ENCODE measurements at places on chromosomes 5 and 9.

DNA sequence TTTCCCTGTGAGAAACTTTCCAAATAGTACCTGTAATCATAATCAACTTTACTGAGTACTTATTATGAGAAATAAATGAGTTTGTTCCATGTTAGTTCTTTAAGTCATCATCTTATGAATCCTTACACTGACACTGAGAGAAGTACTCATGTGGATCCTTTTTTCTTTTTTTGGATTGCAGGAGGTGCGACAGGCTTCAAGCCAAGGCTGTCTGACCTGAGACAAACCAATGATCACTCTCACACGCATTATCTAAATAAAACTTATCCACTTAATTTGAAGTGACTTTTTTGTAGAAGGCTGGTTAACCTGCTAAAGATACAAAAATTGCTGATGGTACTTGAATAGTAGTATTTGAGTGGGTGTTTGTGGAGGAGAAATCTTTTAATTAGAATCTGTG is 39.5 kb downstream of the JAKMIP2 start:
- no peak for DNase-seq

GRCh38 chr9:76572151-76572550 is 113.2 kb downstream of the GCNT1 start:
- DNase-seq, result no peak

DNA sequence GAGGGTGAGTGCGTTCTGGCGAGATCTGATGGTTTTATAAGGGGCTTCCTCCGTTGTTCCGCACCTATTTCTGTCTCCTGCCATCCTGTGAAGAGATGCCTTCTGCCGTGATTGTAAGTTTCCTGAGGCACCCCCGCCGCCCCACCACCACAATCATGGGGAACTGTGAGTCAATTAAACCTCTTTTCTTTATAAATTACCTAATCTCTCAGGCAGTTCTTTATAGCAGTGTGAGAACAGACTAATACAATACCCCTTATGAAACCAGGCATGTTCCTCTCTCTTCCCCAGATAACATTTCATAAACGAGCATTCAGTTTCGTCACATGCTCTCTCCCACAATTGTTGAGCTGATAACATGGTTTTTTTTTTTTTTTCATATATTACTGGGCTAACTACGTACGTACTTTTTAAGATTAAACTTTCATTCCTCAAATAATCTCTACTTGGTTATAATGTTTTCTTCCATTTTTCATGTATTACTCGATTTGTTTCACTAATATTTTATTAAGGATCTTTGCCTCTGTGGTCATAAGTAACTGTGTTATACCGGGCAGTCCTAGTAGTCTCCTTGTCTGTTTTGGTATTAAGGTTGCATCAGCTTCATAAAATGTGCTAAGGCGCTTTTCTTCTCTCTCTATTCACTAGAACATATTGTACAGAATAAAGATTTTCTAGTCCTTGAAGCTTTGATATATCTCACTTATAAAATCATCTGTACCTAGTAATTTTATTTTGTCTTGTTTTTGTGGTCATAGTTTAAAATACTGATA is 64.9 kb upstream of the MVB12B start:
- DNase-seq, result no peak

- DNase-seq, result no peak
Measured at GRCh38 chr9:75591972-75592371, 298.5 kb upstream of the PCSK5 start.

GRCh38 chr5:38202741-38203140 is 55.6 kb upstream of the EGFLAM start:
- DNase-seq, result no peak

- no peak for DNase-seq
Measured at GRCh38 chr5:35794684-35795375, 61.9 kb upstream of the IL7R start.

DNA sequence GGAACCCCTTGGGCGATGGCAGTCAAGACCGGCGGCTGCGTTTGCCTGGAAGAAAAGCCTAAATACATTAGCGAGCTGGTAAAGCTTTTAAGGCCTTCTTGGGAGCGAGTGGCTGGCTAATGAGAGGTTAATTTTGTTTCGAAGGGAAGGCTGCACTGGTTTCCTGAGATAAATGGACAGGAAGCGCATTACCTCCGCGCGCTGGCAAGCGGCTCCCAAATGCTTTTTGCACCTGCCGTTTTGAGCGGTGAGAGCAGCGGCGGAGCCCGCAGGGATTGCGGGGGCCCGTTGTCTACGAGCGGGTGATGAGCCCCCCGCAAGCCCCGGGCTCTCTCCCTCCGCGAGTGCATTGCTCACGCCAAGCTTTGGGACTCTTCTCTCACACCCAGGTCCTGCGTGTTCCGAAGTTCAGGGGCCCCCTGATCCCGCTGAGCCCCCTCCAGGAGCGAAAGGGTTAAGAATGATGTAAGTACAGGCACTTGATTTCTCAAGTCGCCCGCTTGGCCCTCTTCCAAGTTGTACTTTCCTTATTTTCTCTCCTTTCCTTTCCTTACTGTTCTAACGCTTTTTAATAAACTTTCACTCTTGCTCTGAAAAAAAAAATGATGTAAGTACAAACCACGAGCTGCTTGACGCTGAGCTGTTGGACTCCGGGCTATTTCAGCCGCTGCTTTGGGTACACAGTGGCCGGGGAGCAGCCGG is 3.1 kb upstream of the RGMB start:
- no peak for DNase-seq

DNA sequence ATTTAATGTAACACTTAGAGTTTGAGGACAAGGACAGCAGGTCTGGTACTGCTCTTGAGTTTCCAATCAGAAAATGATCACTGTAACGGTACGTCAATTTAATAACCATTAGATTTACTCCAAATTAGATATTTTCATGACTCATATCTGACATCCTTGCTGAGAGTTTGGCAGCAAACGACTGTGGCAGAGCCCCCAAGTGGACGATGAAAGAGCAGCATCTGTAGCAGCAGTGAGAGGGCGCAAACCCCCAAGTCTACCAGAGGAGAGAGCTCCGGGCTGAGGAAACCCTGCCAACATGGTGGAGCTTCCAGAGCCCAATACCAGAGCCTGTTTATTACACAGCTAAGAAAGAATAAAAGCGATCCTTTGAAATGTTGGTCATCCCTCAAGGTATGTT is 73.2 kb upstream of the EPB41L4A start:
- no peak for DNase-seq

DNA sequence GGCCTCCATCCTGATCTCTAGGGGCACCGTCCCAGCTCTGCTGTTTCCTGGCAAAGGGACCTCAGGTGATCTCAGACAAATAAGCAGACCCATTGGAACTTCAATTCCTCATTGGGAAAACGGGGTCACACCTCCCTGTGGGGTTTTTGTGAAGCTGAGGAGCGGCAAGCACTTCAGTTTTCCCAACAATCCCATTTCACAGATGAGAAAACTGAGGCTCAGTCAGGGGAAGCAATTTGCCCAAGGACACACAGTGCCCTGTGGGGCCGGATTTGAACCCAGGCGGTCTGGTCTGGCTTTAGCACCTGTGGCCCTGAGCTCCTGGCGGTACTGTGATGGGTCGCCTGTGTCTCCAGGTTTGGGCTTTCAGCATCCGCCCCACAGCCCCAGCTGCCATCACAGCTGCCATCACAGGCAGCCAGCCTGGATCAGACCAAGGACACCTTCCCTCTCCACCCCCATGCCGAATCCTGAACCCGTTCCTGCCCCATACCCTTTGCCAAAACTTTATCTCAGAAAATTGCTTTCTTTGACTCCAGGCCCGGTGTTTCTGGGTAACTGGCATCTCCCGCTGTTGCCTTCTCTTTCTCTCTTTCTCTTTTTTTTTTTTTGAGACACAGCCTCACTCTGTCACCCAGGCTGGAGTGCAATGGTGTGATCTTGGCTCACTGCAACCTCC is 26.4 kb downstream of the NCS1 start:
- DNase-seq, result no peak

GRCh38 chr9:110291921-110292557 is 35.7 kb upstream of the TXN start:
- DNase-seq, result no peak

GRCh38 chr5:35902046-35902672 is 36.3 kb downstream of the CAPSL start:
- no peak for DNase-seq

DNA sequence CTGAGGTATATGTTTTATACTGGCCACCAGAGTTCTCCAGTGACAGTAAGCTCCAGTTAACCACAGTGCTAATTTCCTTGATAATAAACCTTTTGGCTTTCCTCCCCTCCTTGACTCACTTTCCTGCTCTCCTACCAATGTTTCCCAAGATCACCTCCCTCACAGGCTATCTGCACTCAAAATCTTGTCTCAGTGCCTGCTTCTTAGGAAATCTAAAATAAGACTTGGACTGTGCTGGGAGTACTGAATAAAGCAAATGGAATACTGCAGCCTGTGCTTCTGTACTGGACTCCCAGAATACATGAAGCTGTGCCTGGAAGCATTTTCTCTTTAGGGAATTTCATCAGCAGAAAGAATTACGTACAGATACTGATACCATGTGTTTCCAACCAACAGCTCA is 1.7 kb upstream of the DCP2 start:
- no peak for DNase-seq

DNA sequence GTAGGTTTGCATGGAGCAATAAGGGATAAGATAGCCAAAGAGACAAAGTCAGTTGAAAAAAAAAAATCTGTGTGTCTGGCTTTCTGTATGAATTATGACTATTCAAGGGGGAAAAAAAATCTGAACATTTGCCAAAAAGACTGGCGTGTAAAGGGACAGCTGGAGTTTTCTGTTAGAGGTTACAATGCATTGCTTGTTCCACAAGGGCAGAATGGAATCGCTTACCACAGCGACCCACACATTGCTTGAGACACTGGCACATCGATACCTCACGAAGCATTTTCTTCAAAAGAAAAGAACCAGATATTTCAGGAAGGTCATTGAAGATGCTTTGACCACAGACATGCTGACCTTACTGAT is 327.8 kb downstream of the TMEM167A start:
- DNase-seq, result no peak

DNA sequence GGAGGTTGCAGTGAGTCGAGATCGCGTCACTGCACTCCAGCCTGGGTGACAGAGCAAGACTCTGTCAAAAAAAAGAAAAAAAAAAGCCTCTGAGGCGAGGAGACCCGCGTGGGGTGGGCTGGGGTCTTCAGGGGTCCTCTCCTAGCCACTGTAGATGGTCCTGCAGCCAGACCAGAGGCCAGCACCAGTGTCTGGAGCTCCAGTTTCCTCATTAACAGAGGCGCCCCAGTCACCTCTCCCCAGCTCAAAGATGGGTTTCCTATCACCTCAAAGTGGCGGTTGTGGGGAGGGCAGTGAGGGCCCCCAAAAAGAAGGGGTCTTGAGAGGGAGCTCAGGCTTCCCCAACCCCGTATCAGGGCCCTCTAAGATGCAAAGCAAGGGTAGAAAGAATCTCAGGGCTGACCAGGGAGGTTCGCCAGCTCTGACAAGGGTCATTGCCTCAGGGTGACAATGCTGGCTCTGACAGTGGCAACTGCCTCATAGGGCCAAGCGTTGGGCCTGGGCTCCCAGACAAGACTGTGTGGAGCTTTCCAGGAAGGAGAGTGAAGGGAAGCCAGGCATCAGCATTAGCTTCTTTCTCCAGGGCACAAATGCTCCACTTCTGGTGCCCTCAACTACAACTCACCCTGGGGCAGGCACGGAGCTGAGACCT is 15.0 kb downstream of the STK10 start:
- DNase-seq, result no peak

GRCh38 chr9:121785673-121786542 is 134.5 kb downstream of the DAB2IP start:
- DNase-seq, result no peak

DNA sequence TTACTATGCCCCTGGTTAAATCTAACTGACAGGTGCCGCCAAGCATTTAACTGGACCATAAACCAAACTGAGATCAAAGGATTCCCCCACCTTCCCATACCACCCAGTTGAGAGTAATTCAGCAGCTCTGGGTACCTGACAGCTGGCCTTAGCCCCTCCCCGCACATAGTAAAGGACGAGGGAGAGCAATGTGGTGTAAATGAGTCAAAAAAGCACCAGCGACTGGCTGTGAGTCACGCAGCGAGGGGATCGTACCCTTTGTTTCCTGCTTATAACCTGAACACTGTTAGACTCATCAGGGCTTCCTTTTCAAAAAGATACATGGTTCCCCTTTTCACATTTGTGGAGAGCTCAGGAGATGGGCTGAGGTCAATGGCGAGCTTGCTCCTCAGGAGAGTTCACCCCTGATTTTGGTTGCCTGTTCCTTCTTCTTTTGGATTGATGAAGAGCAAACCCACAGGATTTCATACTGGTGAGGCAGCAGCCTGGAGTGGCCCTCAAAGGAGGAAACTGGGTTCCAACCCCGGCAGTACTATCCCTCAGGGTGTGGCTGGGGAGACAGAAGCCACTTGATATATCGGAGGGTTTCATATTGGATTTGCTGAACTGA is 71.5 kb downstream of the ANKRD33B start:
- peak; percentile 94 for DNase-seq

DNA sequence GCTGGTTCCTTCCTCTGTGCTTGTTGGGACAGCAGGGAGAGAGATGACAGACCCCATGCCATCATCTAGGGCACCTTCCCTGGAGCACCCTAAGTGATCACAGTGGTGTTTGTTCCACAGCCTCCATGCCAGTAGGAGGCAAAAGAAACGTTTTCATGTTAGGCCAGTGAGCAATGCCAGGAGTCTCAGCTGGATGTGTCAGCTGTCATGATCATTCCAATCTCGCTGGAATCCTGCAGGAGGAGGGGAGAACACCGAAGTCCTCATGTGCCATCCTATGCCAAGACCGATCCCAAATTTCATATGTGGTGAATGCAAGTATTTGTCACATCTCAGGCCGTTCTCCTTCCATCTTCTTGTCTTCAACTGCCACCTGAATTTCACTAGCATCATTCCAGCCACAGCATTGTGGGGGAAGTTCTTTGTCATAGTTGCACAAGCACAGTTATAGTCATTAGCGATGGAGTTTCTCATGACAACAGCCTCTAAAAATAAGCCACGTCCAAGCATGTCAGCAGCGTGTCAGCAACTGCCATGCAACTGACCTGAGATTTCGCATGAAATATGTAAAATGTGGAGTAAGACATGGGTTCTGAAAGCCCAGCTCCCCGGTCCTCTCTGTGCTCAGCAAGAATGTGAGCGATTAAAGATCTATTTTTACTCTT is 97.2 kb upstream of the DNAH5 start:
- no peak for DNase-seq

GRCh38 chr5:305459-305858 is 16.1 kb upstream of the AHRR start:
- DNase-seq, result no peak

GRCh38 chr9:92754091-92754745 is 10.4 kb downstream of the BICD2 start:
- DNase-seq, result no peak

DNA sequence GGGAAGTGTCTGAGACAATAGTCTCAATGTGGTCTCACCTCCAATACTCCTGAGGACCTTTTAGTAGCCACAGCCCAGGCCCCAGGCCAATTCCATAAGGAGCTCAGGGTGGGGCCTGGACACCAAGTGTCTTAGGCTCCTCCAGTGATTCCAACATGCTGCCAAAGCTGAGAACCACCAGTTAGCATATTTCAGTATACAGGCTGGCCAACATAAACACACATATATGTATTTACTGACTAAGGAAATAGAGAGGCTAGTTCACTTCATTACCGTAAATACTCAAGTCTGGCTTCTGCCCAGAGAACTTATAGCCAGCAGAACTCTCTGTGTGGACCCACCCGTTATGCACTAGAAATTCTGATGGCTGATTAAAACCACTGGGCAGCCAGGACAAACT is 24.1 kb downstream of the S1PR3 start:
- DNase-seq, result no peak
